ENCODE measurements at places on chromosomes 6 and 20. TPM values are rescaled to one million over a fixed set of nuclear protein-coding genes. Genes with fewer than 3 reads are reported as not detected.

DNA sequence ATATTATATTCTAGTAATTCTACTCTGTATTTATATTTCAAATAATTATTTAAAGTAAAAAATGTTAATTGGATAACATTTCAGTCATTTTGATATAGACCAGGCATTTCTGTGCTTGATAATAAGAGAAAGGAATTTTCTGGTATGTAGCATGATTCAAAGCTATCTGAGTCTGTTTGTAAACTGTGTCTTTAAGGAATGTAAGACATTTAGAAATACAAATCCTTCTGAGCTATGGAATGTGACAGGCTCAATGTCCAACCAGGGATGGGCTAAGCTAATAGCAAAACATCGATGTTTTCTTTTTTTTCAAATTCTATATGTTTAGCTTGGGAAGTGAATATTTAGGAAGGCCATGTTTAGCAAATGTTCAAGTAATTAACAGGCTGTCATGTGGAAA, 41.5 kb upstream of the FAM83B start:
- ATAC-seq, result no peak

- no peak for ATAC-seq
Observed at GRCh38 chr6:154638369-154638768, 94.8 kb upstream of the SCAF8 start.

- no peak for ATAC-seq
Observed at GRCh38 chr20:33909331-33909921, 84.3 kb upstream of the RALY start.

TPX2 gene
- 122 TPM for total RNA-seq

DNA sequence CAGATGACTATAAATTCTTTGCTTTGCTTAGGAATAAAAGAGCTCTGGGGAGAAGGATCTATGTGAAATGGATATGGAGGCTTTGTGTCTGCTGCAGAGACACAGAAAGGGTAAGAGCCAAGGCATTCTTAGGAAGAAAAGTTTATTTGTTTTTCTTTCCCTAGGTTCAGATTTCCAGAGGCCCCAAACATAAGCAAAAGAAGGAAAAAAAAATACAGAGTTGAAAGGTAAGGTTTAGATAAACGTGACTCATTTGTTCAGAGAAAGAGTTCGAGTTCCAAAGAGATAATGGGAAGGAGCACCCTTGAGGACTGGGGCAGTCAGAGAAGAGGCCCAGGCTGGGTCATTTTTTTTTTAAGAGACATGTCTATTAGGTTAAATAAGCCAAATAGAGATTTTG, 27.4 kb upstream of the BMP5 start:
- ATAC-seq, result no peak

DNA sequence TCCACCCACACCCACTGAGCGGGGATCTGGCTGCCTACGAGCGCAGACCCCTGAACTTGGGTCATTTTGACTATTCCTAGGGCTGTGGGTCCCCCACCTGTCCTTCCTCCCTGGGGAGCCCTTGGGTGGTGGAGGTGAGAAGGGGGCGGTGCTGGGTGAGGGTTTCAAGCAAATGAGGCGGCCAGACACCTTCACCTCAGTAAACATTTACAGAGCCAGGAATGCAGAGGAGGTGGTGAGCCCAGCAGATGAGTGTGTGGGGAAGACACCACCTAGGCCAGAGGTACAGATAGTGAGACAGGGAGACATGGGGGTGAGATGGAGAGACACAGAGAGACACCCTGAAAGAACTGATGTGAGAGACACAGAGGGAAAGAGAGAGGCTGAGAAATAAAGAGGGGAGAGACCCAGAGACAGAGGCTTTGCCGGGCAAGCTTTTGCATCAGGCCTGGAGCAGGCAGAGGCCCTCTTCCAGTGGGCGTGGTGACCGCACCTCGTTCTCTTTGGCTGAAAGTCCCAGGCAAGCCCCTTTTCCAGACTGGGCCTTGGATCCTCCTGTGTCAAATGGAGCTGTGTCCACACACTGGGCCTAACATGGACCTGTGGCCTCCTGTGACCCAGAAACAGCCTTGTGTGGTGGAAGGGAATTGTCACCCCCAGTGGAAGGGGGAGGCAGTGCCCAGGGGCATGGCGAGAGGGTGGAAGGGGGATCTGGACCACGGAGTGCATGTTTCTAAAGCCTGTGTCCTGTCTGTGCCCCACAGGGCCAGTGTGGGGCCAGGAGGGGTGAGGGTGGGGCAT, 29.7 kb downstream of the CEBPB start:
- ATAC-seq, result no peak
